Kidney (tissue), 22 donors: ENCODE measurements at places on chromosomes 6 and 20.

GRCh38 chr20:35000922-35001595 is 45.4 kb downstream of the MYH7B start:
- no peaks in the 10 kb centered on the region for H3K27me3 ChIP-seq
- H3K4me3 ChIP-seq = no peak overlapping the region
- H3K27ac ChIP-seq = no peak overlapping the region
- no peaks in the 10 kb centered on the region for H3K36me3 ChIP-seq
- no peaks in the 10 kb centered on the region for H3K4me1 ChIP-seq

- H3K27me3 ChIP-seq = no peaks in the 10 kb centered on the region
- peak; percentile 9 for DNase-seq
- peaks cover 5% of the 10 kb centered on the region for H3K4me1 ChIP-seq
- peaks cover 2% of the 10 kb centered on the region for H3K36me3 ChIP-seq
Observed at GRCh38 chr6:34819571-34820480, 27.9 kb downstream of the BLTP3A start.

DNA sequence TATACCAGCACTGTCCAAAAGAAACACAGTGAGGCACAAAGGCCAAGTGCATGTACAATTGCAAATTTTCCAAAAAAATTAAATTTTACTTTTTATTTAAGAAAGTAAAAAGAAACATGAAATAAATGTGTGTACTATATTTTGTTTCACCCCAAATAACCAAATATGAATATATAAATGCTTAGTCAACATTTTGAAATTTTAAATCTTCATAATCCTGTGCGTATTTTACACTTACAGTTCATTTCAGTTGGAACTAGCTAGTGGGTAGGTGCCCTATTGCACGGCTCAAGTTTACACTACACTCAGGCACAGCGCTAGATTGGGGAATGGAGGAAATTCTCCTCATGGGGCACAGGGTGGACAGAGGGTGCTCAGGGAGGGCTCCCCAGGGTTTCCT is 18.0 kb upstream of the BTN3A3 start:
- no peak overlapping the region for H3K27ac ChIP-seq
- H3K4me3 ChIP-seq = peak overlapping the region; percentile 85
- DNase-seq = no peak
- H3K36me3 ChIP-seq = no peaks in the 10 kb centered on the region
- peaks cover 6% of the 10 kb centered on the region for H3K4me1 ChIP-seq

DNA sequence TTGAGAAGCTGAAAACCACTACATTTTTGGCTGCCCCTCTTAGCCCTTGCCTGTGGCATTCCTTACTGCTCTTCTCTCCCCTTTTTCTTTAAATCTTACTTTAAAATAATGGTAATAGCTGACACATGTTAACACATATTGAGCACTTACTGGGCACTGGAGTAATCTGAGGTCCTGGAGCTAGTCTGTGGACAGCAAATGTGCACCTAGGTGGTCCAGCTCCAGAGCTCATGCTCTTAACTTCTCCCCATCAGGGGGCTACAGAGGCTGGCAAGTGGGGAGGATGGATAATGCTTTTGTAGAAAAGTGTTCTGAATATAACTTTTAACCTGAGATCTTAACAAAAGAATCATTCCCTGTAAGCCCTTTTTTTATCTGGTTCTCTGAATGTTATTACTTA is 74.8 kb downstream of the ADGRB3 start:
- no peak overlapping the region for H3K27ac ChIP-seq
- H3K36me3 ChIP-seq = no peaks in the 10 kb centered on the region
- no peak for DNase-seq

DNA sequence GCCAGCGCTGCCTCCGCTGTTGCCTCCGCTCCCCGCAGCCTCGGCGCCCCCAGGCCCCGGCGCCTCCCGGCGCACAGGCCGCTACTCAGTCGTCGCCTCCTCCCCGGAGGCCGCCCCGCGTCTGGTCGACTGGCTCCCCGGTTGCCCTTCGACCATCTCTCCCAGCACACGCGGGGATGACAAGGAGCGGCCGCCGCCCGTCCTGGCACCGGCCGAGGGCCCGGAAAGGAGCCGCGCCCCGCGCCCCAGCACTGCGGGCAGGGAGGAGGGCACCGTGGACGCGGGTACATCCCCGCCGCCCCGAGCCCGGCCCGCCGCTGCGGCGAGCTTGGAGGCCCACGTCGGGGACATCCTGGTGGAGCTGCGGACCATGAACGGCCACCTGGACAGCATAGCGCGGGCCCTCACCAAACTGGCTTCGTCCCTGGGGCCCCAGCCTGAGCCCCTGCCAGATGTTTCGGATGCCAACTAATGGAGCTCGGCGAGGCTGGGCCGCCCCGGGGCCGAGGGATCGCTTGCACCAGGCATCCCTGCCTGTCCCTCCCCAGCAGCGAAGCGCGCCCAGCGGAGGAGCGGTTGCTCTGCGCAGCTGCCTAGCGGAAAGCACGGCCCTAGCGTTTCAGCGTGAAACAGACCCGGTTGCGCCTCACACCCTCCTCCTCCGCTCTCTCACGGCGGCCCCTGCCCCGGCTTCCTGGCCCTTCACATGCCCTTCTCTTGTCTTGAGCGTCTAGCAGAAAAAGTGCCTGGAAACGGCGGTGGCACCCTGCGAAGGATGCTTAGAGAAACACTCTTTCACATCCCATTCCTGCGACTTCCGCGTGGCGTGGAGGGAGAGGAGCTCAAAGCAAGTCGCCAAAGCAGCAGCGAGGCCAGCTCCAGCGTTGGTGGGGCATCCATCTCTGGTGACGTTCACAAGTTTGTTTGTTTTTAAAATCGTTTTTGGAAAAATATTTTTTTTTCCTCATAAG is 285.8 kb upstream of the SUPT3H start:
- no peak overlapping the region for H3K27ac ChIP-seq
- peak; percentile 83 for DNase-seq
- peaks cover 8% of the 10 kb centered on the region for H3K27me3 ChIP-seq
- no peaks in the 10 kb centered on the region for H3K36me3 ChIP-seq

GRCh38 chr6:148628251-148628650 is 118.6 kb upstream of the UST start:
- no peaks in the 10 kb centered on the region for H3K4me1 ChIP-seq
- H3K4me3 ChIP-seq = no peak overlapping the region
- no peak for DNase-seq
- no peaks in the 10 kb centered on the region for H3K36me3 ChIP-seq

DNA sequence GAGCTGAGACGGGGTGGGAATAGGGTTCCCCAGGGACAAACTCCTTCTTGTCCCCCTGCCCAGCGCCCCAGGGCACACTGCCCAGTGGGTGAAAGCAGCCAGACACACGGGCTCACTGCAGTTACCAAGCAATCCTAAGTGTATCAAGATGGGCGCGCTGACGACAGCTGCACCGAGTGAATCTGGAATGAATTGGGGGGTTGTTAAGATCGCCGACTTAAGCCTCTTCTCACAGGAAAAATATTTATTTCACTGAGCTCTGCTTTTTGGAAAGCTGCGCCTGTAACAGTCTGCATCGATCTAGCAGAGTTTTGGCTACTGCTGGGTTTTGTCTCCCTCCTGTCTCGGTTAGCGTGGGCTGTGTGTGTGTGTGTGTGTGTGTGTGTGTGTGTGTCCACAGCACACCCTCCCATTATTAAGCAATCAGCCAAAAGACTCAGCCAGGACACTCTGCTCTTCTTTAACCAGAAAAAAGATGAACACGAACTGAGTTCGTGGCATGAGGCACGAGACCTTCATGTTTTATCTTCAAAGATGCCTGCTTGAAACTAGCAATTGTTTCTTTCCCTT is 35.9 kb downstream of the RIPOR3 start:
- peaks cover 17% of the 10 kb centered on the region for H3K4me1 ChIP-seq
- H3K27me3 ChIP-seq = no peaks in the 10 kb centered on the region
- peak; percentile 67 for DNase-seq
- no peak overlapping the region for H3K4me3 ChIP-seq
- H3K27ac ChIP-seq = no peak overlapping the region

DNA sequence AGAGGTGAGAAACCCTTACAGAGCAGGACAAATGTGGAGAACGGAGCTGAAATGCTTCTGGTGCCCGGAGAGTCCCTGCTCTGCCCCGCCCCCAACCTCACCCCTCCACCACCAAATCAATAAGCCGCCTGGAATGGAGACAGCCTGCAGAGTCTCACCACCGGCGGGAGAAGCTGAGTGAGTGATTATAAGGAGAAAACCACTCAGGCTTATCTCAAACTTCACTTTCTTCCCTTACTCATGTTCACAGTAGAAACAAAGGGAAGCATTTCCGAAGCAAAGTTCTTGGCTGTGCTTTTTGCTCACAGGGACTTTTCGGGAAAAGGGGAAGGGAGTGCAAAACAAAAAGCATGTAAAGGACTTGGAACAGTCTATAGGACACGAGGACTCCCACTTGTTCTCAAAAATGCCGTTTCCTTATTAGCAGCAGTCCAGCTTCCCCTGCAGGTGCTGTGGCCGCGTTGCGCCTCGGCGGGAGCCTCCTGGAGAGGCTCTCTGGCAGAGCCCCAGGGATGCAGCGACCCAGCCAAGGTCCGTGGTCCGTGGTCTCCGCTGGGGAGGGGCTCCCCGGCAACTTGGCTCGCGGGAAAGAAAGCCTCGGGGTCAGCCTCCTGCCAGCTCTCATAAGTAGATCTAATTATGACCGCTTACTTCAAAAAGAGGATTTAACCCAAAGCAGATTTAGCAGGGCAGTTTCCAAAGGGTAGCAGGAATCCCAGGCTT is 64.8 kb upstream of the TMEM30A start:
- no peaks in the 10 kb centered on the region for H3K36me3 ChIP-seq
- DNase-seq = peak; percentile 52
- no peaks in the 10 kb centered on the region for H3K4me1 ChIP-seq

DNA sequence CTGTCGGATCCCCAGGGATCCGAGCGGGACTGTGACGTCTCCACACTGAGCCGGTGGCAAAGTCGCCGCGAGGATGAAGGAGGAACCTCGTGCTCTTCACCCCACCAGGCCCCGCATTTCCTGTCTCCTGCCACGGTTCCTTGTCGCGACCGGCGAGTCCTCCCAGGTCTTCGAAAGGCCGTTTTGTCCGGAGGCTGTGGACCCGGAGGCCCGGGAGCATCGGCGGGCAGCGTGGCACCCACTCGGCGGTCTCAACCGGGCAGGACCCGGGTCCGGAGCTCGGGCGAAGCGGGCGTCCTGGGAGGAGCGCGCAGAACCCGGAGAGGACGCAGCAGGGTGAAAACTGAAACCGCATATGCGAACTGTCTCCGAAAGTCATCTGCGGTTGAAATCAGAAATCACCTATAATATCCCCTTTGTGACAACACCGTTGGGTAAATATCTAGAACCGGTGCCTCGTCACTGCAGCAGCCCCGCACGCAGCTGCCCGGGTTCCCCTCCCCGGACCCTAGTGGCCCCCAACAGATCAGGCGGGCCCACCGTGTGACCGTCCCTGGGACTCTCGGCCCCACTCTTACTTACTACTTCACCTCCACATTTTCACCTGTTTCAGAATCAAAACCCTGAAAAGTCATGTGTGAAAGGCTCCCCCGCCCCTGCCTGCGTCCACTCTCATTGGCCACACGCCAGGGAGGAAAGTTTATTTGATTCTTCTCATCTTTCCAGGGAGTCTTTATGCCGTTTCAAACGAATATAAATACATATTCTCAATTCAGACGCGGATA is 3.1 kb upstream of the ULBP2 start:
- peak overlapping the region; percentile 60 for H3K4me3 ChIP-seq
- H3K27me3 ChIP-seq = peaks cover 64% of the 10 kb centered on the region
- peaks cover 3% of the 10 kb centered on the region for H3K4me1 ChIP-seq
- H3K27ac ChIP-seq = no peak overlapping the region
- H3K36me3 ChIP-seq = no peaks in the 10 kb centered on the region

GRCh38 chr6:31035862-31036497 is 25.7 kb downstream of the MUC22 start:
- DNase-seq = no peak
- H3K36me3 ChIP-seq = no peaks in the 10 kb centered on the region
- H3K4me1 ChIP-seq = no peaks in the 10 kb centered on the region
- no peaks in the 10 kb centered on the region for H3K27me3 ChIP-seq
- no peak overlapping the region for H3K4me3 ChIP-seq

DNA sequence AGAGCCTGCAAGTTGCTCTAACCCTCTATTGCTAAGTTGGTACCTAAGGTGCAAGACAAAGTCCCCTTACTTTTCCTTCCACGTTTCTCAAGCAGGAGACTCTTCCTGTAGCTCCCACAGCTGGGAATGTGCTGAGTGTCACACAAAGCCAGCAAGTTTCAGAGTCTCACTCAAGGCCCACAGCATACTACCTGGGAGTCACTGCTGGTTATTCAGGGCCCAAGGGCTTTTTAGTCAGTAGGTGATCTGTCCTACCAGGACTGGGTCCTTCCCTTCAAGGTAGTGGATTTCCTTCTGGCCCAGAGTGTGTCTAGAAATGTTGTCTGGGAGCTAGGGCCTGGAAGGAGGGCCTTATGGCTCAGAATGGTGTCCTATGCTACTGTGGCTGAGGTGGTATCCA is 261.9 kb upstream of the CITED2 start:
- no peaks in the 10 kb centered on the region for H3K36me3 ChIP-seq
- H3K4me1 ChIP-seq = no peaks in the 10 kb centered on the region
- H3K27ac ChIP-seq = no peak overlapping the region
- H3K27me3 ChIP-seq = no peaks in the 10 kb centered on the region
- no peak overlapping the region for H3K4me3 ChIP-seq

DNA sequence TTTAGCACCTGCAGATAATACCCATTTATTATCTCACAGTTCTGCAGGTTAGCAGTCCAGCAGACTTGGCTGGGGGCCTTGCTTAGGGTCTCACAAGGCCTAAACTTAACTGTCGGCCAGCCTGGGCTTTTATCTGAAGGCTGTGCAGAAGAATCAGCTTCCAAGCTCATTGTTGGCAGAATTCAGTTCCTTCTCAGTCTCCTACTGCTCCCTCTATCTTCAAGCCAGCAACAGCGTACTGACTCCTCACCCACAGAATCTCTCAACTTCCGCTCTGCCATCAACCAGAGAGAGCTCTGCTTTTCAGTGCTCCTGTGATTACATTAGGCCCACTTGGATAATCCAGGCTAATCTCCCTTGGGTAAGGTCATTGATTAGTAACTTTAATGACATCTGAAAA is 30.2 kb upstream of the NHSL1 start:
- H3K27ac ChIP-seq = no peak overlapping the region
- H3K4me1 ChIP-seq = no peaks in the 10 kb centered on the region
- no peak overlapping the region for H3K4me3 ChIP-seq
- no peaks in the 10 kb centered on the region for H3K36me3 ChIP-seq
- no peak for DNase-seq

DNA sequence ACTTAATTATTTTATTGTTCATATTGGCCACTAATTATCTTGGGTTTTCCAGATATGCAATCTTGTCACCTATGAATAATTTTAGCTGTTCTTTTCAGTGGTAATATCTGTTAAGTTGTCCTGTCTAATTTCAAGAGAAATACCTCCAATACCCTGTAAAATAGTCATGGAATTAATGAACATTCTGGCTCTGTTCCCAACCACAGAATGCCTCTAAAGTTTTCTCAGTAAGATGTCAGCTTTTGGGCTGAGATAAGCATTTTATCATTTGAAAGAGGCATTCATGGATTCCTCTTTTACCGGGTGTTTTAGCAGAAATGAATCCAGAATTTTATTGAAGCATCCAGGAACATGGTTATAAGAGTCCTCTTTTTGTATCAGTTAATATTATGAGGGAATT is 109.3 kb downstream of the WDR27 start:
- no peaks in the 10 kb centered on the region for H3K4me1 ChIP-seq
- H3K36me3 ChIP-seq = no peaks in the 10 kb centered on the region
- DNase-seq = no peak
- no peak overlapping the region for H3K4me3 ChIP-seq
